ENCODE measurements at places on chromosomes 7 and 10.
A peak's percentile ranks its signal among the peaks of the same experiment; 100 is the strongest.

GRCh38 chr10:49526619-49527018 lies 12.3 kb downstream of the ERCC6 start:
- no peak for DNase-seq

DNA sequence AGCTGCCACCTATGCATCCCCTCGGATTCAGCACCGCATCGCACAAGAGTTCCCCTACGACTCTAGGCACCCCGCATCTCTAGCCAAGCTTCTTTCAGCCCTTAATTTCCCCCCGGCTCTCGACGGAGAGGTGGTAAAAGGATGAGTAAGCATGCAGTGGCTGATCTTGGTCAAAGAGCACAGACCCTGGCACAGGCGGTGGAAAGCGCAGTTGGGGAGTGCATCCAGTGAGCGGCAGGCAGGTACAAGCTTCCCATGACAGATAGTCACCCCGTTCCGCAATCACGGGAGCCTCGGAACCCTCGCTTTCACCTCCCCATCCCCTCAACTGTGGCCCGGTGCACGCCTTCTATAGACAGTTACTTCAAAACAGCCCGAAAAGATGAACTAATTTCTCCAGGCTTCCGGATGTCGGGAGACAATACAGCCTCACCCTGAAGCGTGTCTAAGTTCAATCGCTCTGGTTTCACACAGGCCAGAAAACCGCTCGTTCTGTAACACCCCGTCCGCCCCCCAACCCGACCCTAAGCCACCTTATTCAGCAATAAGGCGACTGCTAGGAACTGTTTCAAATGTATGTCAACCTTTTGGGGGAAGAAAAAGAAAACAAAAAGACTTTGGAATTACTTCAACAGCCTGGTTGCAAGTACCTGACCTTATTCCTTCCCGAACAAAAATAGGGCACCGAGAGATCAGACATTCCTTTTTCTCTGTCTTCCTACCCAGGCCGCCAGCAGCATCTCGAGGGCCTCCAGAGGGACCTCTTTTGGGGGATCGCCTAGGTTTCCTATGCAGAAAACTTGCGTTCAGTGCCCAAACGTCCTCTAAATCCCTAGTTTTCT lies 1.4 kb downstream of the RHEB start:
- peak; percentile 41 for DNase-seq

DNA sequence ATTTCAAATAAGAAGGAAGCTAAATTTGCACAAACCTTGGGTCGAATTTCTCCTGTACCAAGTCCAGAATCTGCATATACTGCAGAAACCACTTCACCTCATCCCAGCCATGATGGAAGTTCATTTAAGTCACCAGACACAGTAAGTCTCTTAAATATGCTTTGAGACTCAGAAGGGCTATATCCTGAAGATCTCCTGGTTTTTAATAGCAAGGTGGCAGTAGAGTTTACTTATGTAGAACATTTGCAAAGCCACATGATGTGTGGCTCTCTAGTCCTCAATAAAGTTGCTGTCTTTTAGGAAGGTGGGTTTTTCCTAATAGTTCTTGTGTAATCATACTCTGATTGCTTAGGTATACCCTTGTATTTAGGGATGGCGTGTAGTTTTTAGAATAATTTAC lies 8.7 kb downstream of the DBF4 start:
- DNase-seq, result no peak

DNA sequence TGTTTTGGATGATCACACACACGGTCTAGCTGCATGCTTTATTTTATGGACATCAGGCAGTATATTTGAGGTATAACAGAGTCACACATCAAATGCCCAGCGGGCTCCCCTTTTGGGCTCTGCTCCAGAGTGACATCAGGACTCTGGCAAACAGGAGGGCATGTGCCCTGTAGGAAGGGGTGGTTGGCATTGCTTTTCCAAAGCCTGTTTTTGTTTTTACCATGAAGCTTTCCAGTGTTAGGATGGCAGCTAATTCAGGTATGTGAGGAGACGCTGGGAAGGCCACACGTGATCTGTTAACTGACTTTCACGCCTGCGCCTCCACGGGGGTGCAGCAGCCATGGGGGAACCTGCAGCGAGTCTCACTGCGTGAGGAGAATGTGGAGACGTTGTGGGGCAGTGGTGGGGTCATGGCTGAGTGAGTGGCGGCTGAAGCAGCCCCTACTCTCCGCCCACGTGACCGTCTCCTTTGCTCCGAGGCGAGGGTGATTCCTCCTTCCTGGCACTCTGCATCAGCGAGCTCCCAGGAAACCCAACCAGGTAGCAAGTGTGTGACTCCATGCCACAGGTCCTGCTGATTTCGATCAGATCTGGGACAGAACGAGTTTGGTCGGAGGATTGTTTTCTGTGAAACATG lies 117.7 kb downstream of the ANKRD61 start:
- no peak for DNase-seq

DNA sequence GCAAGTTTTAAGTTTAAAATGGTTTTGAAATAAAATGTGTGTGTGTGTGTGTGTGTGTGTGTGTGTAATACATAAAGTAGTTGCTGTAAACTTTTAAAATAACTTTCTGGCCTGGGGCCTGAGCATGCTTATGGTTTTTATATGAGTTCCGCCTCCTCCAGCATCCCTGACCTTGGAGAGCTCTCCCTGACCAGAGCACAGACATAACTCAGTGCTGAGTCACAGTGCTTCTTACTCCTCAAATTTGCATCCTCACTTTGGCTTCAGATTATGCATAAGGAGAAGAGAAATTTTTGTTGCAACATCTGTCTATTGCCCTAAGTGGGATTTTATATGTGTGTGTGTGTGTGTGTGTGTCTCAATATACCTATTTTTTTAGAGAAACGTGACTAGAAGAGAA lies 200.8 kb downstream of the ELMO1 start:
- DNase-seq, result no peak

DNA sequence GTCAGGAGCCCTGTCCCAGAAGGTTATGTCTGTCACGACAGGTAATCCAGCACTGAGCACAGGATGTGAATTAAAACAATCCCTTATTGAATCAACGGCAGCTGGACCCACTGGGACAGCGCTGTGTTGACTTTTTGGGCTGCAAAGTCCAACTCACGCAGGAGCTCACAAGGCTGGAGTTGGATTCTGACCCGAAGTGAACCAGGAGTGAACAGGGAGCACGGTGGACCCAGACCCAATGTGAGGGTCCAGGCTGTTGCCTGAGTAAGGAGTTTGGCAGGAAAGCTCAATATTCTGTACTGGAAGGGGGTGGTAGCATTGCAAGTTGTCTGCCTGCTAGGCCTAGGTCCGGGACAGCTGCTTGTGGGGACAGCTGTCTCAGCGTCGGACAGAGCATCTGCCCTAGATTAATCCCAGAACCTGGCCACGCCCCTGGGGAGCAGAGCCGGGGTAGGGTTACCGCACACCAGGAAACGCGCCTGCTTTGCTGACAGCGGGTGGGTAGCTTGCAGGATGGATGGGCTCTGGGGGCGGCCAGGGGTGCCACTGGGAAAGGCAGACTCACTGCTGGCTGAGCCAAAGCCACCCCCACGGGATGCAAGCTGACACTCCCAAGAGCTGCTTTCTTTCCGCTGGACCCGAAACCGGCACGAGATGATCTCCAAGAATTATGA lies 24.0 kb downstream of the COL26A1 start:
- no peak for DNase-seq

GRCh38 chr10:133091316-133091715 lies 3.6 kb downstream of the ADGRA1 start:
- DNase-seq, result no peak

- DNase-seq, result no peak
Observed at GRCh38 chr7:104162081-104162480, 45.7 kb downstream of the ORC5 start.

DNA sequence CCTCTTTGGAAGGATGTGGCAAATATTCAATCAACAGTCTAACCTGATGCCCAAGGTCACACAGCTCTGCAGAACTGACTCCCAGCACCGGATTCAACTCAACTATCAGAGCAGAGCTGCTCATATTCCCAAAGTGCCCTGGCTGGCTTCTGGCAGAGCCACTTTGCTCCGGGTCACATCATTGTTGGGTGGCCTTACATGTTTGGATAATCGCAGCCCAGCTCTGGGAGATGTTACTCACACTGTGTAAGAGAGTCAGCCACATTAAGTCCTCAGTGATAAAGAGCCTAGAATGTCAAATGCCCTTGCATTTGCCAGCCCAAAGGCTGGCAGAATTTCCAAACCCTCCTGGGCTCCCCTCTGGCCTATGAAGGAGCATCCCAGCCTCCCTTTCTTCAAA lies 79.8 kb upstream of the PDE1C start:
- DNase-seq, result no peak

DNA sequence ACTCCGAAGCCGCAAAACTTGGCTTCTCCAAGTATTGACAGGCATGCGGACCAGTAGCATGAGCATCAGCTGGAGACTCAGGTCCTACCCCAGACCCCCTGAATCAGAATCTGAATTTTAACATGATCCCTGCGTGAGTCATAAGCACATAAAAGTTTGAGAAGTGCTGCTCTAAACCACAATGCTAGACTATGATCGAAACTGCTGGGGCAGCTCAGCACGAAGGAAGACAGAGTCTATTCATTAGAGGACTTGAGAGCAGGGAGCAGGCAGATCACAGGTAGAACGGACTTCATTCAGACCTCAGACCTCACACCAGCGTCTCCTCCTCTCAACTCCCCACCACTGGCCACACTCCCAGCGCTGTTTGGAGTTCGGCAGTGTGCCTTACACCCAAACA lies 16.9 kb downstream of the CAMK2G start:
- no peak for DNase-seq

DNA sequence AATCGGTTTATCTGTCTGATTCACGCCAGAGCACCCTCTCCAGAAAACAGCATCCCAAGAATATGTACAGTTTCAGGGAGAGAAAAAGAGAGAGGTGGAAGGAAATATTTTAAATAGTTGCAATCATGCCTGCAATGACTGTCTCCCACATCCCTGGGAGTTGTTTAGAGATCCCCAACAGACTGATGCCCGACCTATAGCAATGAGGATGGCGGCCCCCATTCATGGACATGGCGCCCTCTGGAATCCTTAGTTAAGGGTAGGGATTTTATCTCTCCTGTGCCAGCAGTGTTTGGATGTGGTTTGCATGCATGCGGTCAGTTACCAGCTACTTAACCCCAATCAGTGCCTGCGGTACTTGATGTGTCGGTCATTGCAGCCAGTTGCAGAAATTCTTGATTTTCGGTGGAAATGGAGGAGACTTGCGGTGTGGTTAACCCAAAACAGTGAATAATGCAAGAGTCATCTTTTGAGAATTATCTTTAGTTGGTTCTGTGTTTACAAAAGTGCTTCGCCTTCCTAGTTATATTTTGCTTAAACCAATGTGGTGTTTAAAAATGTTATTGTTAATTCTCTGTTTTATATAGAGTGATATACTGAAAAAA lies 186.0 kb upstream of the TCF7L2 start:
- no peak for DNase-seq

DNA sequence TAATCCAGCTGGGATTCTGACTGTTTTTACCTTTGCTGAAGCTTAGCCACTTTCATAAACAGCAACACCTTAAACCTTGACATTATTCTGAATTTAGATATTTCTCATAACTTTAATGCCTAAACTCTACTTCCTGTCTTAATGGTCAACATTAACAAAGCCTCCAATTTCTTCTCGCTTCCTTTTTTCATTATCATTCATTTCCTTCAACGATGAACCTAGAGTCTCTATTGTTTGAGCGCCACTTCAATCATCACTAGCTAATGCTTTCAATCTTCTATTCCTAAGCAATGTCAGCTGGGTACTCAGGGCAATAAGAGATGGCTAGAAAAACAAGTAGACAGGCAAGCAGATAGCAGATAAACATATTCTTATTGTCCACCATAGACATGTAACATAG lies 96.6 kb upstream of the TMEM196 start:
- DNase-seq, result no peak

DNA sequence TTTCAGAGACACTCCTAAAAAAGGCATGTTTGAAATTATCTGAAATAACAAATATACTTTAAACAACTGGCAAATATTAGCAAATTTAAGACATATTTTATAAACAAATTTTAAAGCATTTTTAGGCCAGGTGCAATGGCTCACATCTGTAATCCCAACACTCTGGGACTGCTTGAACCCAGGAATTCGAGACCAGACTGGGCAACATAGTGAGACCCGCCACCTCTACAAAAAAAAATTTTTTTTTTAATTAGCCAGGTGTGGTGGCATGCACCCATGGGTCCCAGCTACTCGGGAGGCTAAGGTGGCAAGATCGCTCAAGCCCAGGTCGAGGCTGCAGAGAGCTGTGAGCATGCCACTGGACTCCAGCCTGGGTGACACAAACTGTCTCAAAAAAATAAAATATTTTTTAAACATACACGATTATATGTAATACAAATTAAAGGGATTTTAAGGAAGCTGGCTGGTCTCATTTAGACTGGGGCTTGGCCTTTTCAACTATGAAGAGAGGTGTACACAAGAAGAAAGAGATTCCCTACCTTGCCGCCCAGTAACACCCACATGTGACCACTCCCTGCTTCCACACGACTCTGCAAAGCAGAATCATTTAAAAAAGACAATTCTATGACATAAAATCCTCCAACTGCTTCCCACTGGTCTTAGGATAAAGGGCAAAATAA lies 7.5 kb downstream of the LARP4B start:
- no peak for DNase-seq

GRCh38 chr10:85642421-85643170 lies 724.0 kb downstream of the GRID1 start:
- DNase-seq, result no peak

DNA sequence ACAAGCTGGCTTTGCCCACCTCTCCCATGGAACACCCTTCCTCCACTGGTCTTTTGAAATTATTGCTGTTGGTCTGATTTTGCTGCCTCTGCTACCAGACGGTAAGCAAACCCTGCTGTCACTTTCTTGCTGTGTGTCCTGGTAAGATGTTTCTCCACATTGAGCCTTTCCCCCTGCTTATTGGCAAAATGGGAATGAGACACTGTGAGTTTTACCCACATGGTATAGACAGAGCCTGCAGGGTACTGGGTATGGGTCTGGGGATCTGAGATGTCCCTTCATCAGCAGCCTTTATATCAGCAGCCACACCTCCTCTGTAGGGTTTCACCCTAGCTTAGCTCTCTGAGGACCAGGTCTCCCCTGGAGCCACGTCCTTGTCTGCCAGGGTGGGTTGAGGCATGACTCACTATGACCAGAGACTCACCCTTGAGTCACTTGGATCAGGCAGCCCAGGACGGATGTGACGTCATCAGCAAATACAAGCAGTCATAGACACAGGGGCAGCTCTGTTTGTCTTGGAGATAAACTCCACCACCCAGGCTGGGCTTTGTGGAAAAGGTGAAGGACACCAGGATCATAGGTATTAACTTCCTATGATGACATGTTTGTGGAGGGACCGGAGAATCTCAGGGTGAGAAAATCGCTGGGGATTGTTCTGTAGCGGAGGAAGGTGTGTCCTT lies 17.9 kb upstream of the BAIAP2L1 start:
- DNase-seq, result no peak

- no peak for DNase-seq
Observed at GRCh38 chr7:6238309-6238925, 34.0 kb downstream of the CYTH3 start.

All from stimulated activated CD4-positive, alpha-beta T cell treated with anti-CD3 and anti-CD28 coated beads, TNF-alpha, amount 100 ng/mL, for 4 hours (primary cell).